Naive thymus-derived CD8-positive, alpha-beta T cell (primary cell): ENCODE measurements at places on chromosomes 3 and 15. TPM values are rescaled to one million over a fixed set of nuclear protein-coding genes. Genes with fewer than 3 reads are reported as not detected.

DNA sequence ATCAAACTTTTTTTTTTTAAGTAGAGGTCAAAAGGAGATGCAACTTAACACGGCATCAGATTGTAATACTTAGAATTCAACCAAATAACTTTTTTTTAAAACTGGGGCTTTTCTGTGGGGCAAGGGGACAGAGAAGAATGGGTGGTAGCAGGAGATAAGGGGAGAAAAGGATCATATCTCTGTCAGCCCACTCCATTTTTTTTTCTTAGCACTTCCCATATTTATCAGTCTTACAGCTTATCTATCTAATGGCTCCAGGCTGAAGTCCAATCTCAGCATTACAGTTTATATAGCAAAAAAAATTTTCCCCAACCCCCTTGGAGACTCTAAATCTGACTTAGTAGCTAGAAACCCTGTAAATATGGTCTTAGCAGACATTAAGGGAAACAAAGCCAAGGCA is 69.3 kb downstream of the PIK3R4 start:
- no peak overlapping the region for H3K27ac ChIP-seq
- H3K36me3 ChIP-seq: peaks cover 44% of the 10 kb centered on the region
- H3K27me3 ChIP-seq: no peaks in the 10 kb centered on the region
- no peak overlapping the region for H3K4me3 ChIP-seq
- DNase-seq: no peak

- H3K36me3 ChIP-seq: no peaks in the 10 kb centered on the region
- DNase-seq: no peak
- no peaks in the 10 kb centered on the region for H3K27me3 ChIP-seq
- no peak overlapping the region for H3K4me3 ChIP-seq
- no peak overlapping the region for H3K27ac ChIP-seq
These were observed 106.2 kb upstream of the THBS1 start for GRCh38 chr15:39474657-39475056.

DNA sequence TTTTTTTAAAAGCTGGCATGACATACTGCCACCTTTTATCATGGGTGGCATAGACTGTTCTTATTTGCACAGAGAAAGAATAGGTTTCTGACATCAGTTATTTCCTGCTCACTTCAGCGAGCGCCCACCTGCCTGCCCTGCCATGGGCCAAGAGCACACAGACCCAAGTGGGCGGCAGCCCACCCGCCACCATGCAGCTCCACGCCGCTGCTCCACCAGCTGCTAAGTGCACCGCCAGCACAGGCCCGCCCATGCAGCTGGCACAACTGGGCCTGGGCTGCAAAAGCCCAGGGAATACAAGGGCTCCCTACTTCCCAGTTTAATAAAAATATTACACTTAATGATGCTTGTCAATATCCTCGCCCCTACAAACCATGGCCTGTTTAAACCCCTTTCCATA is 15.4 kb downstream of the ZNF148 start:
- no peak for DNase-seq
- peaks cover 82% of the 10 kb centered on the region for H3K4me1 ChIP-seq
- H3K27me3 ChIP-seq: no peaks in the 10 kb centered on the region
- no peaks in the 10 kb centered on the region for H3K36me3 ChIP-seq

The TM4SF18 gene
- total RNA-seq: not detected

The SLC15A2 gene
- 2.7 TPM for total RNA-seq

The CCR8 gene
- not detected for total RNA-seq
